ENCODE measurements at places on chromosomes 2 and 18.

- no peak for DNase-seq
Measured at GRCh38 chr2:160715428-160715827, 221.8 kb upstream of the RBMS1 start.

GRCh38 chr2:122451697-122452096, 696.2 kb downstream of the TSN start:
- DNase-seq, result no peak

- DNase-seq, result no peak
Measured at GRCh38 chr2:165055082-165055851, 99.9 kb upstream of the SLC38A11 start.

DNA sequence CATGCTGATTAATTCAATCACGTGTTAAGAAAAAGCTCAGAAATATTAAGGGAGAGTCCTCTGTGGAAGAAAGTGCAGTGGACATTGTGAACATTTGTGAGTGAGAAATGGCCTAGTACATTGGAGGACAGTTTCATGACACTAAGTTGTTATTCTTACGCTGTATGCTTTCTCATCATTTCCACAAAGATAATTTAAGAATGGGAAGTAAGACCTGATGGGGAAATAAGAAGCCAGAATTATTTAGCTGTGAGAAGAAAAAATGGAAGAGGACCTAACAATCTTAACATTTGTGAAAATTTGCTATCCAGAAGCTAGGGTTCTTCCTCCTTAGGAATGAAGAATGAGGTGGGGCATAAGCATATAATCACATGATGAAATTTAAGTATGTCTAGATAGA, 15.2 kb upstream of the RAPH1 start:
- no peak for DNase-seq

GRCh38 chr18:65994302-65994701, 243.5 kb downstream of the CDH7 start:
- no peak for DNase-seq

DNA sequence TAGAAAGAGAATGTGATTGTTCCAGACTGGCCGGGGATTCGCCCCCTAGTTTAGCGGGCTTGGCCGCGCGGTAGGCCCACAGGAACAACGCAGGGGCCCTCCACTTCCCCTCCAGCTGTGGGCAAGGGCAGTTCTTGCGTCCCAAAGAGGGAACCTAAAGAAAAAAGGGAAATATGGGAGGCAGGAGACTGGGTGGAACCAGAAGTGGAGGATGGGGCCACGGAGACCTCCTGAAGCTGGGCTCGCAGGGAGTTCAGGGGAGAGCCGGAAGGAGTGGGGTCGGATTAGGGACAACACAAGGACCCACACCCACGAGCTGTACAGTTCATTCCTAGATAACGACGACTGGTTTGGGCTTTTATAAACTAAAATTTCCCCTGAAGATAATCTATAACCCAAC, 18.2 kb downstream of the GNLY start:
- DNase-seq, result no peak

- peak; percentile 33 for DNase-seq
Measured at GRCh38 chr18:21444465-21445212, 155.9 kb downstream of the ESCO1 start.

- DNase-seq, result no peak
Measured at GRCh38 chr18:13487237-13487636, 239.1 kb downstream of the FAM210A start.

- DNase-seq, result no peak
Measured at GRCh38 chr2:44866152-44866551, 75.3 kb upstream of the SIX3 start.

DNA sequence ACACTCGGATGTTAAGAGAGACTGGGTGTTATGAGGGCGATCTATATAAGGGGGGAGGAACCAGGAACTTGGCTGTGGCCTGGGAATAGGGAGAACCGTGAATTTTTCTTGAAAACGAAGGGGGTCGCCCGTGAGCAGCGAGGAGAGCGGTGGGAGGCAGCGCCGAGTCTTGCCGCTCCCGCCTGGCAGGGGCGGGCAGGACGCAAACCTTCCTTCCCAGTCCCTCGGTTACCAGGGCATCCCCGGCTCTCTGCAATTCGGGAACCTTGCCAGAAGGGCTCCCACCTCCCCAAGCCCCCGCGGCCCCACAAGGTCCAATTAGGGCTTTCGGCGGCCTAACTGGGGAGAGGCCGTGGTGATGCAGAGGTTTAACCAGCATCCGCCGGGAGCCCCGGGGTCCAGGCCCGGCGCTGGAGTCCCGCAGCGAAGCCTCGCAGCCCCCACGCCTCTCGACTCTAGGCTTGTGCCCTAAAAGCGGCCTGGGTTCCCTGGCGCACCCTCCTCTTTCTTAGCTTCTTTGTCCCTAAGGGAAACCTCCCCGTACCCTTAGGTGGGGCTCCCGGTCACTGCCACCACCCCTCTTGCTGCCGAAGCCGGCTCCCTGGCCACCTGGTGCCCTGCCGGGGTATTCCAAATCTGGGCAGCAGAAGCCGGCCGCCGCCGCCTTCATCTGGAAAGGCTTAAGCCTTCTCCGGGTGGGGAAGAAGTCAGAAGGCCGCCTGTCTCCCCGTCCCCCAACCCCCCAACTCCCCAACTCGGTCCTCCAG, 680 bp upstream of the FHOD3 start:
- DNase-seq, result no peak

DNA sequence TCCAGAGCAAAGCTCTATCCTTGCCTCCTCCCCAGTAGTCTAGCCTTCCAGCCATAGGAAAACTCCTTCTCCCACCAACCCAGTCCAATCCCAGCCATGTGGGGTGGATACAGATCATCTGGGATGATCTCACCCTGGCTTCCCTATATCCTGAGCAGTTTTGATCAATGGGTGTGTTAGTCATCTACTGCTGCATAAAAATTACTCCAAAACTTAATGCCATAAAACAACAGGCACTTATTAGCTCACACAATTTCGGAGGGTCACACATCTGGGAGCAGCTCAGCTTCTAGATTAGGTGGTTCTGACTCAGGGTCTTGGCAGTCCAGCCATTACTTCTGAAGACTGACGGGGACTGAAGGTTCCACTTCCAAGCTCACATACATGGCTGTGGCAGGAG, 190.4 kb downstream of the SPP2 start:
- DNase-seq, result no peak

- no peak for DNase-seq
Measured at GRCh38 chr2:188979187-188980114, 5.3 kb downstream of the COL3A1 start.

- DNase-seq, result no peak
Measured at GRCh38 chr2:242041816-242042215, 172.3 kb downstream of the RTP5 start.

DNA sequence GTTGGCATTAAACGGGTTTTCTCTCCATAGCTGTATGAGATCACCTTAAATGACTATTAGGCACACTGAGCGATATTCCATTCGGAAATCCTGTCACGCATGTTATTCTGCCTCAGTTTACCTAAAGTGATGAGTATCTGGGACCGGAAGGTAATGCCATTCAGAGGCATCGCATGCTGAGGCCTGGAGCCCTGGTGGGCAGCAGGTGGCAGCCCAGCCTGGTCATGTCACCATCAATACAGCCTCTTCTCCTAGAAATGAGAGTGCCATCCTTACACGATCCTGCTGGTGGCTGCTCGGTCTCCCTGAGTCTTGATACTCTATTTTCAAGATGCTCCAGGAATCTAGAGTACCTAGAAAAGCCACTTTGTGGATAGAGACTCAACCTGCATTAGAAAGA, 119.8 kb downstream of the EIPR1 start:
- DNase-seq, result no peak

DNA sequence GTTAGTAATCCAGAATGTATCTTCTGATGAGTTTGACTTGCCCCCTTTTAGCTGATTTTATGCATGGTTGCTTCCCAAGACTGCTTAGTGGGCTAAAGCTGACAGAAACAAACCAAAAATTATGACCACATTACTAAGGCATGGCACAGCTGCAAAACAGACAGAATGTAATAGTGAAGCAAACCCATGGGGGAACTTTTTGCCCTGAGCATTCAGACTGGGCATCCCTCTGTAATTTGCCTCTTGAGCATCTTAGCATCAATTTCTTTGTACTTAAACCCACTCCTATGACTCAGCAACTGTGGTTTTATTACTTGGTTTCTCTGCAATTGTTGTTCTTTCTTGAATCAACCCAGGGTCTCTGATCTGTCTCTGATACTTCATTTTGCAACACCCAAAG, 487.3 kb upstream of the DCC start:
- DNase-seq, result no peak

All from CD4-positive, CD25-positive, alpha-beta regulatory T cell (primary cell).